Right ventricle myocardium inferior (tissue), 1 donor: ENCODE measurements at places on chromosomes 5 and 9.

- peak; percentile 76 for DNase-seq
These were observed 571 bp downstream of the CNTFR start for GRCh38 chr9:34588671-34589635.

GRCh38 chr5:80125962-80126480, 90.9 kb downstream of the THBS4 start:
- DNase-seq: no peak

DNA sequence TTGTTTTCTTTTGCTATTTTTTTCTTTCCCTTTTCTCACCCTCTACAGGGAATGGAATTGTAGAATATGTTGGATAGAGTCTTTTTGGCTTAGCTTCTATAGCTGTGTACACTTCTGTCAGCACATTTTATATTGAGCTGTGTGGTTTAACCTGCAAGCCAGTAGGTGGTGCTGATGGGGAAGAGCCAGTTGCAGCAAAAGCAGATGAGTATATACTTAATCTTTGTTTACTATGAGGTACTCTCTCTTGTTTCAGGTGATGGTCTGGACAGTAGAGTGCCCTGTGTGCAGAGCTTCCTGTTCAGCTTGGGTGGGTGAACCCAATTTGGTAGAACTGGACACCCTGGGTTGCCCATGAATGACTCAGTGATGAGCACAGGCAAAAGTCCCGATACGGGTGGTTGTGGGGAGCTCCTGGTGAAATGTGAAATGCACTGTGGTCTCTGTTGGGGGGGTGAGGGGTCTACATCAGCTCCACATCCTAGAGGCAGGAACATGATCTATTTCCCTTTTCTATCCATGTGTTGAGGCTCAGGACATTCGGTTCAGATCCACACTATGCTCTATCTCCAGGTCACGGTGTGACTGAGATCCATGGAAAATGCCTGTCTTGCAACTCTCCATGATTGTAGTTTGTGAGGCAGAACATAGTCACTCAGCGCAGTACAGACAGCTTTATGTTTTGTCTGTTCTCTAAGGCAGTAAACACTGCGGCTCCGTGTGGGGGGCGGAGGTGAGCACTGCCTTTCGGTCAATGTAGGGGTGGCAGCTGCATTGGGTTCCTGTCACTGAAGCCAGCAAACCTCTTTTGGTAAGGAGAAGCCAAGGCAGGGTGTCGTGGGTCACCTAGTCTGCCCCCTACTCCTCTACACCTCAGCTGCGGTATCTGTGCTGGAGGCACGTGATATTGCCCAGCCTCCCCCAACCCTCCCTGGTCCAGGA, 353.2 kb downstream of the PRR16 start:
- peak; percentile 66 for DNase-seq

GRCh38 chr5:113089653-113090335, 113.2 kb downstream of the DCP2 start:
- DNase-seq: no peak

DNA sequence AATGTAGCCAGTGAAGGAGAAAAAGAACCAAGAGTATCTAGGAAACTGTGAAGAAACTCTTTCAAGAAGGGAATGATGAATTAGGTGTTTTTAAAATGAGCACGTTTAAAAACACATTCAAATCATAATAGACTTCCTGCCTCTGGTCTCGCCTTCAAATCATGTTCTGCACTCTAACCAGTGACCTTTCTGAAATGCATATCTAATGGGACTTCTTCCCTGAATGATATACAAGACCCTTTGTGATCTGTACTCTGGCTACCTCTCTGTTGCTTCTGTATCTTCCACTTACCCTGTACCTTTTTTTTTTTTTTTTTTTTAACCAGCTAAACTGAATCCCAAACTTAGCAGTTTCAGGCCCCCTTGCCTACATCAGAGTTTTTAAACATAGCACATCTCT, 19.5 kb downstream of the SRFBP1 start:
- DNase-seq: no peak

- no peak for DNase-seq
These were observed 197.1 kb downstream of the NR3C1 start for GRCh38 chr5:143206196-143207053.

GRCh38 chr9:38088006-38088925, 19.2 kb upstream of the SHB start:
- DNase-seq: peak; percentile 86

GRCh38 chr9:20749496-20750198, 65.6 kb downstream of the FOCAD start:
- DNase-seq: no peak

DNA sequence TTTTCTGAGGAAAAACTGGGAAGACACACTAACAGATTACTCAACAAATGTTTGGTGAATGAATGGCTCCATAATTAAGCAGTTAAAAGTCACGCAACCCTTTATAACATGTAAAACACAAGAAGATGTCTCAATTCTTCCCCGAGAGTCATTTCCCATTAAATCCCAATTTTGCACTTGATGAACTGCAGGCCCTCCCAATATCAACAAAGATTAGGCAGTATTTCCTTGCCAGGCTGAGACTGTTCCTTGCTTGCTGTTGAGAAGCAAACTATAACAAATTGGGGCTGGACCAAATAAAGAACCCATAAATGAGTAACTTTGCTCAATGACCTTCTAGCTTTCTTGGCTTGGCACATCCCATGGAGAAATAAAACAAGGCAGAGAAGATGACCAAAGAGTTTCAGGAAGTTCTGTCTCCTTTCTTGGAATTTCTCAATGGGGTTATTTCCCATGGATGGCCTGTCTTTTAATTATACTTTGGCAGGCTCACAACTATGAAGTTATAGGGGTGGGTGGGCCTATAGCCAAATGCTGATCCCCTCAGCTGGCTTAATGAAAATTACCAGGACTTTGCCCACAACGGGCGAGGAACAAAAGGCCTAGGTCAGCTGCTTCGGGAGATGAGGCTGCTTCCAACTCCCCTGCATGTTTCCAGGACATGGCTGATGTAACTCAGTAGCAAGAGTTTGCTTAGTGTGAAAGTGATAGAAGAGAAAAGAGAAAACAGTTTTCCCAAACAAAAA, 243.1 kb upstream of the RFX3 start:
- DNase-seq: no peak

GRCh38 chr5:141521244-141521781, 32.4 kb downstream of the PCDHGC5 start:
- DNase-seq: no peak

GRCh38 chr9:136090056-136090735, 4.9 kb downstream of the NACC2 start:
- DNase-seq: no peak

DNA sequence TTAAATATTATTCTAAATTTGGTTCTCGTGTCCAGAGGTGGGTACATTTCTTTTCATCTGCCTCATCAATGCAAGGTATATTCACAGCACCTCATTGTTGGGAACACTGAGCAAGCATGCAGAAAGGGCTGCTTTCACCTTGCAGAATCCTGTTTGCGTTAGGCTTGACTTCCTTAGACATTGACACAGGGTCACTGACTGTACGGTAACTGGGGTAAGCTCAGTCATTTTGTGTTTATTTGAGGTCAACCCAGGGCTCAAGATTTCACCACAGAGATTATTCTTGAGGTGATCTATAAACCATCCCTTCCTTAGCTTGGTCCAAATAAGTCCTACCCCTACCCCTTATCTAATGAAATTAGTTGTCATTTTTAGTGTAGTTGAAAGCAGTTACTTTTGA, 1.7 kb upstream of the PTPDC1 start:
- DNase-seq: no peak

GRCh38 chr5:96439477-96440184, 6.6 kb upstream of the PCSK1 start:
- no peak for DNase-seq

GRCh38 chr9:136372561-136373299, 739 bp downstream of the CARD9 start:
- DNase-seq: peak; percentile 88

DNA sequence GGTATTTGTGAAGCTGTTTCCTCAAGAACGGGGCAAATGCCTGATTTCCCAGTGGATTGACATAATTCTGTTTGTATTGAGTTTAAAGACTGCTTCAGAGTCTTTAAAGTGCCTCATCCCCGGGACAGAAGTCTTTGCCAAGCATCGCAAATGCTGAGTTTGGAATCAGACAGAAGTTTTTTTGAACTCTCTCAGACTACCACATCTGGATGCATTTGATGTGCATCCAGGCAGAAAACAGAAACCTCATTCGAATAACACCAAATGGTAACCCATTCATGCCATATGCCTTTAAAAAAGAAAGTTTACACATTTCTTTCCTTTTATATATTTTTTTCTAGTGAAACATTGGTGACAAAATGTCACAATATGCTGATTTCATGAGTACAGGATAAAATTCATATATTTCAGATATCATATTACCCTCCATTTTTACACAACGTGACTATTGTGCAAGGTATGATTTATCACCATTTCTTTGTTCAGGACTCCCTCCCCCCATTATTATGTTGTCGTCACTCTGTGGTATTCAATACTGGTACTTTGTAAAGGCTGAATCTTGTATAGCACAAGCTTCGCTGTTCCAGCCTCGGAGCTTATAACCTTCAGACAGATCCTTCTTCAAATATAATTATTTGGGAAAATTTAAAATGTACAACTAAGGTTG, 91.1 kb downstream of the ZNF608 start:
- no peak for DNase-seq

- no peak for DNase-seq
These were observed 779.3 kb downstream of the CDH9 start for GRCh38 chr5:26259081-26259480.

DNA sequence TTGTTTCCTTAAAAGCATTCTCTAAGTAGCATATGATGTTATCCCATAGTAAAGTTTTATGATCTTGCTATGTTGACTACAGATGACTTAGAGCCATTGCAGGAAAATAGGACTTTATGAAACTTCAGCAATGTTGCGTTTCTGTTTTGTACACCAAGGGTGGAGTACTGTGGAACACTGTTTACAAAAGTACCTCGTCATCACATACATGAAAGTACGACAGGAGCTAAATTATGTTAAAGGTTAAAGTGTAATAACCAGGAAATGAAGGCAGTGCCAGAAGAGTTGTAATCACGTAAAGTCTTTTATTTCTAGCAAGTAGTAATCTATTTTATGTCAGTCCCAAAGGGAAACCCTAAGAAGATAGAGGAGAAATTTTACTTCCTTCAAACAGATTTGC, 50.9 kb downstream of the C9orf85 start:
- no peak for DNase-seq

- no peak for DNase-seq
These were observed 4.1 kb downstream of the FBXW11 start for GRCh38 chr5:172002310-172002709.

DNA sequence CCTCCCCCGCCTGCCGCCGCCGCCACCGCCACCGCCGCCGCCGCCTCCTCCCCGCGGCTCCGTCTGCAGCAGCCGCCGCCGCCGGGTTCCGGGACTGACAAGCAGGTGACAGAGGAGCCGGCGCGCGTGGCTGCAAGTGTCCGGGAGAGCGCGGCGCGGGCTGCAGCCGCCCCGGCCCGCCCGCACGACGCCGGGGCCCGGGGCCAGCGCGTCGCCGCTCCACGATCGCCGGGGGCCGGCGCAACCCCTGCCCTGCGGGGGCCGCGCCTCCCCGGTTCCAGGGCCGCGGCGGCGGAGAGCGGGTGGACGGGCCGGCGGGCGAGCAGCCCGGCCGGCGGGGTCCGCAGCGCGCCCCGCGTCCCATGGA, 343 bp downstream of the LMX1B start:
- no peak for DNase-seq

DNA sequence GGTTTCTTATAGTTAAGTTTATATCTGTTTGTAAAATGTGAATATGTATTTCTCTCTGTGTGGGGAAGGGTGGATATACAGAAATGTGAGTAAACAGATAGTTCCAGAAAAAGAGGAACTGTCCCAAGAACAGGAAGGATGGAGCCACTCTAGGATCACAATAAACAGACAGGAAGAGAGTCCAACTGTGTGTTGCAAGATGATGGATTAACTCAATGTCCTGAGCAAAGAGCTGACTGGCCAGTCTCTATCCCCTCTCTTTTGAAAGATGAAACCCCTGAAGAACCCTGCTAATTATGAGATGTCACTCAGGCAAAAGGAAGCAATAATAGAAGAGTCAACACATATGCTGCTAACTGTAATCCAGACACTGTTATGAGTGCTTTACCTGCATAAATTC, 202.7 kb downstream of the SEMA6A start:
- no peak for DNase-seq

- no peak for DNase-seq
These were observed 27.8 kb upstream of the SEMA4D start for GRCh38 chr9:89525446-89526374.

DNA sequence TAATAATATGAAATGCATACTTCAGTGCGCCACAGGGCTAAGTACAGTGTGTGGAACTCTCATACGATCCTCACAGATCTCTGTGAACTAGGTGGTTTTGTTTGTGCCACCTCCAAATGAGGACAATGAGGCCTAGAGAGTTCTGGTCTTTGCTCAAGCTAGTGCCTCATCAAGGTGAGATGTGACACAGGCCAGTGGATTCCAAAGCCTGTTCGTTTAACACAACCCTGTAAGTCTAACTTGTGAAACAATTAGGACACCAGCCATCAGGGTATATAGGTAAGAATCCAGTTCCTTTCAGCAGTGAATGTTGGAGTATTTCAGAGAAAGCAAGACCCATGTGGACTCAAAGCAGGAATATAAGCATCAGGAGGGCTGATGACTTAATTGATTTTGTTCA, 130.7 kb upstream of the GAS1 start:
- no peak for DNase-seq

GRCh38 chr9:111559000-111559610, 34.1 kb downstream of the ZNF483 start:
- DNase-seq: no peak

GRCh38 chr9:112169368-112169767, 5.7 kb downstream of the SUSD1 start:
- no peak for DNase-seq

GRCh38 chr5:6711409-6712141, 1.7 kb upstream of the TENT4A start:
- no peak for DNase-seq

DNA sequence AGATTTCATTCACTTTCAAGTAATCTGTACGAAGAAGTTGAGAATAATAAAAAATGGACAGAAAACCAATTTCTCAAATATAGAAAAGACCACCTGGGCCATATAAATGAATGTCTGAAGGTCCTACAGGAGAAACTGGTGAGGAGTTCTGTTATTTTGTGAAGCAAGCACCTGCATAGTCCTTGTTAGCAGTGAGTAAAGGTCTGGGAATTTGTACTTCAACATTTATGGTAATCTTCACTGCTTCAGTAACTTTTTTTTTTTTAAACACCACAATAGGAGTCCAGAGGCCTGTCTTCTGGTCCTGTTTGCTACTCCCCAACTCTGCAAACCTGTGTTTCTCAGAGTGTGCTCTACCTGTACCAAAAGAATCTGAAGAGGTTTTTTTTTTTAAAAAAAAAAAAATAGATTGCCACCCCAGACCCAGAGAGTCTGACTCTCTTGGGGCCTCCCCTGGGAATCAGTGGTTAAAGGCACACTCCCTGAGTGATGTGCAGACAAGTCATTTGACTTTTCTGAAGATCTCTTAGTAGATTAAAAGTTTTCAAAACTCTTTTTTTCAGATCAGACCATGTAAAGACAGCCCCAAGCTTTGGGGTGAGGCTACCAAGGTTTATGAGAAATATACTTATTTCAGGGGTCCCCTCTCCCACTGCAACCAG, 55.5 kb downstream of the FAM81B start:
- no peak for DNase-seq

GRCh38 chr5:122385808-122386207, 73.8 kb downstream of the SNCAIP start:
- no peak for DNase-seq
